ENCODE measurements at places on chromosomes 3 and 15.

GRCh38 chr15:73583544-73583943, 49.6 kb downstream of the NPTN start:
- DNase-seq: no peak

GRCh38 chr15:38226608-38227266, 25.9 kb upstream of the SPRED1 start:
- no peak for DNase-seq

DNA sequence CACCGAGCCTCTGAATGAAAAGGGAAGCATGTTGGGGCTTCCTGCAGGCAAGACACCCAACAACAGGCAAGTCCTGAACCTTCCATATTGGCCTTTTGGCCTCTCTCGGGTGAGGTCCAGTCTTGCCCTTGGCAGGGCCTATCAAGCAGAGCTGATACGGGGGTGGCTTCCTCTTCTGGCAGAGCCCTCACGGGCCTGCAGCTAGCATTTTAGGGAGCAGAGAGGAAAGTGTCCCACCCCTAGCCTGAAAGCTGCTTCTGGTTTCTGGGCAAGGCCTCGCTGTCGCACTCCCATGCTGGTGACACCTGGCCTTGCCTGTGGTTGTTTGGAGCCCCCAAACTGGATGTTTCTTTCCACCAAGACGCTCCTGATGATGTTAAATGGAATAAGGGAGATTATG, 31.8 kb upstream of the CTSH start:
- no peak for DNase-seq

- DNase-seq: no peak
Measured at GRCh38 chr3:123153125-123154019, 48.4 kb upstream of the SEC22A start.

DNA sequence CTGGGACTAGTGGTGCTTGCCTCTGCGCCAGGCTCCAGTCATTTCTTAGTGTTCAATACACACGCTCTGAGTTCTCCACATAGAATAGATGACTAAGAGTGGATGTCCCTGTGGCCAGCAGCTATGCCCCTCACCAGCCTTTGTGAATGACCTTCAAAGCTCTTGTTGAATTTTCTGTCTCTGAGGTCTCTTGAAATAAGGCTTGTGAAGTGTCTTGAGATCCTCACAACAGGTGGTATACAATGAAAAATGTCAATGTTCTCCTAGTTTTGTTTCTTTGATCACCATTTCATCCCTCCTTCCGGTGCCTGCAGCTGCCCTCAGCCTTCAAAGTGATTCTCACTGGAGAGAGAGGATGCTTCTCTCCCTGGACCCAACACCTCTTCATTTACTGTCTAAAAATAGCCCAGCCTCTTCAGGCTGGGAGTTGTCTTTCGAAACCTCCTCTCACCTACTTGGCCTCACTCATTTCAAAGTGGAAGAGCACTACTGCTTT, 5.4 kb downstream of the MAPKBP1 start:
- DNase-seq: no peak

DNA sequence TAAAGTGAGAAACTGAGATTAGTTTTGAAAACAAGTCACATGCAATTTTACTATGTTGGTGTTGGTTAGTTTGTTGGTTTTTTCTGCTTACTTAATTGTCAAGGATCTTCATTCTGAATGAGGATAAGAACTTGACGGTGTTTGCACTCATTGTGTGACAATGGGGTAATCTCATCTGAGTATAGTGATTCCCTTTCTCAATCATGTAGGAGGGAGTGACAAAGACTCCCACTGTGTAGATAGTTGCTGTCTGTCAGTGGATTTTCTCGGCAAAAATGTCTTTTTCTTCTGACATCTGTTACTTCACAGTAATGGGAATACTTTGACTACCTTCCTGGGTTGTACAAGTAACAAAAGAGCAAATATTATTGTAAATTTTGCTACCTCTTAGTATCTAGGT, 23.5 kb downstream of the KCNH8 start:
- DNase-seq: no peak

DNA sequence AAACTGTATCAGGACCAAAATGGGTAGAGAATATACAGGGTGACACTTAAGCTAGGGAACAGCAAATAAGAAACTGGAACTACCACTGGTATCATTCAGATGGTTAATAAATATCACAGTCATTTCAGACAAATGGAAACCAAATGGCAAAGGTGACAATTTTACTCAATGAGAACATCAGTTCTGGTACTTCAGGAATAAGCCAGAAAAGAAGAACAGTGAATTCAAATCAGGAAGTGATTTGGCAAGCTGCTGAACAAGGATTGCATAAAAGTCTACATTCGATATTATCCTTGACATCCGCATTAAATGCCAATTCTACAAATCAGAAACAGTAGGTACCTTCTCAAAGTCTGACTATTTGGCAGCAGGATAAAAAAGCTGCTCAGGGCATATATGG, 23.5 kb upstream of the STIMATE start:
- no peak for DNase-seq

DNA sequence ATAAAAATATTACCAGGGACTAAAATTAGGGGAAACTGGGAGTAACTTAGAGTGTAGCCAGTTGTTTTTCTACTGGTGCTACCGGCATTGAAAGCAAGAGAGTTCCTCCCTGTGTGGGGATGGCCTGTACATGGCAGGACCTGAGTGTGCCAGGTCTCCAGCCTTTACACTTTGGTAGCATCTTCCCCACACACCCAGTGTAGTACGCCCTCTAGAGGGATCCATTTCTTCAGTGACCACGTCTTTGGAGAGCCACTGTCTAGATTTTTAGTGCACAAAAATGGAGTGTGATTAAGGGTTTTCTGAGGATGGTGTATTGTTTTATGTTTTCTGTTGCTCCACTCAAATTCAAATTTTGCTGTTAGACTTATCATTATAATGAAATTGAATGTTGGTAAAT, 507.0 kb upstream of the TPRG1 start:
- DNase-seq: no peak

DNA sequence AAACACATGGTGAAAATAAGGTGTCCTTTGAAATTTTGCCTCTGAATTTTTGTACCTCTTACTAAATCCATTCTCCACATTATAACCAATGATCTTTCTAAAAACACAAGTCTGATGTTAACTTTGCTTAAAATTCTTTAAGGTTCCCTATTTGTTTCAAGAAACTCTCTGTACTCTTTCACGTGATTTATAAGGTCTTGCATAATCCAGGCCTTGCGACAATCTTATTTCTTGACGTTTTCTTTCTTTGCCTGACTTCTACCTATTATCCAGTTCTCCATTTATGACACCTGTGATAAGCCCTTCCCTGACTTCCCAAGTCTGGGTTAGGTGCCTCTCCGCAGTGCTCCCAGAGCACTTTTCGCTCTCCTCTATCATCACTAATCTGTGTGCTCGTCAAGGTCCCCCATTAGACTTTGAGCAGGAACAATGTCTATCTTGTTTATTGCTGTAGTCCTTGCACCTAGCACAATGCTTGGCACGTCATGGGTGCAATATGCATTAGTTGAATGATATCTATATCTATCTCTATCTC, 24.3 kb upstream of the KPNA1 start:
- DNase-seq: no peak

DNA sequence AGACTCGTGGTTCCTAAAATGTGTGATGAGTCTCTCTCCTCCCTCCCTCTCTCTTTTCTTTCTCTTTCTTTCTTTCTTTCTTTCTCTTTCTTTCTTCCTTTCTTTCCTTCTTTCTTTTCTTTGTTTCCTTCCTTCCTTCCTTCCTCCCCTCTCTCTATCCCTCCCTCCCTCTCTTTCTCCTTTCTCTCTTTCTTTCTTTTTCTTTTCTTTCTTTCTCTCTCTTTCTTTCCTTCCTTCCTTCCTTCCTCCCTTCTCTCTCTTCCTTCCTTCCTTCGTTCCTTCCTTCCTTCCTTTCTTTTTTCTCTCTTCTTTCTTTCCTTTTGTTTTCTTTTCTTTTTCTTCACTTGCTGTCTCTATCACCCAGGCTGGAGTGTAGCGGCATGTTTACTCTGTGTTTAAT, 290.8 kb downstream of the NFKBIZ start:
- DNase-seq: no peak

GRCh38 chr3:141646760-141647561, 91.1 kb upstream of the RNF7 start:
- DNase-seq: no peak

DNA sequence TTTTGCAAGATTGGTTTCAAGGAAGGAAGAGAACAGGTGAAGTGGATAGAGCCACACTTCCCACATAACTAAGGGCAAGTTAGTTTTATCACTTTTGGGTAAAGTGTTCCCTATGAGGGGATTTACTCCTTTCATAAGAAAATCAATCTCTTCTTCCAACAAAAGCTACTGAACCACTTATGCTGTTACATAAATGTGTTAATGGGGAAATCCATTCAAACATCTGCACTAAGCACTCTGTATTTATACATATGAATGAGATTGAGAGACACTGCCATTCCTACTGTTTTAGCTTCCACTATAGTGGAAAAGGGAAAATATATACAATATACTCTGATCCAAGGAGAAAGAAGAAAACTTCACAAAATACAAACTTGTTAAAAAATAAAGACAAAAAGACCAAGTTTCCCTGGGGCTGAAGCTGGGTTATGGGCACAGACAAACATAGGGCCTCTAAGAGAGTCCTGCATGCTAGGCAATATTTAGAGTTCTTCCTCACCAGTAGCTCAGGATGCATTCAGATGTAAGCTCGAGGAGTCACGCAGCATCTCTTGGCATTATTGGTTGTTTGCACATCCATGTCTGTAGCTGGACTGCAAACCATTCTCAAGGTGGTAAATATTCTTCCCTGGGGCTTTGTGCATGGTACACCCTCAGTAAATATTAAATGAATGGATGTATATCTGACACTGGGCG, 454.2 kb downstream of the FGF12 start:
- no peak for DNase-seq

DNA sequence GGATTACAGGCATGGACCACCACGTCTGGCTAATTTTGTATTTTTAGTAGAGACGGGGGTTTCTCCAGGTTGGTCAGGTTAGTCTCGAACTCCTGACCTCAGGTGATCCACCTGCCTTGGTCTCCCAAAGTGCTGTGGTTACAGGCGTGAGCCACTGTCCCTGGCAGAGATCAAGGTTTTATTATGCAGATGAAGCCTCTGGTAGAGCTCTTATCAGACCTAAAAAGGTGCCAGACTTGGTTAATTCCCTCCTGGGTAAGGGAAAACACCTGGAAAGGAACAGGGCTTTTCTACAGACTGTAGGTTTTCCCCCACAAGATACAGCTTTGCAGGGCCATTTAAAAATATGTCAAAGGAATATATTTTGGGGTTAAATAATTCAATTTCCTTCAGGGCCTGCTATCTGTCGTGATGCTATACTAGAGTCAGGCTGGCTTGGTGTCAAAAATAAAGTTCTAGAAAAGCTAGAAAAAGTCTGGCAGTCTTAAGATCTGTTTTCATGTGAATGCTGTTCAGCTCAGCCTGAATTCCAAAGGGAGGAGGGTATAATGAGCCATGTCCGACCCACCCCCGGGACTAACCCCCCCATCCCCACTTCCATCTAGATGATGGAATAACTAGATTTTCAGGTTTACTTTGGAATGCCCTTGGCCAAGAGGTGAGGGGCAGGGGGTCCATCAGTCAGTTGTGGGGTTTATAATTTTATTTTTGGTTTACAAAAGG, 1.9 kb upstream of the BLOC1S6 start:
- no peak for DNase-seq

DNA sequence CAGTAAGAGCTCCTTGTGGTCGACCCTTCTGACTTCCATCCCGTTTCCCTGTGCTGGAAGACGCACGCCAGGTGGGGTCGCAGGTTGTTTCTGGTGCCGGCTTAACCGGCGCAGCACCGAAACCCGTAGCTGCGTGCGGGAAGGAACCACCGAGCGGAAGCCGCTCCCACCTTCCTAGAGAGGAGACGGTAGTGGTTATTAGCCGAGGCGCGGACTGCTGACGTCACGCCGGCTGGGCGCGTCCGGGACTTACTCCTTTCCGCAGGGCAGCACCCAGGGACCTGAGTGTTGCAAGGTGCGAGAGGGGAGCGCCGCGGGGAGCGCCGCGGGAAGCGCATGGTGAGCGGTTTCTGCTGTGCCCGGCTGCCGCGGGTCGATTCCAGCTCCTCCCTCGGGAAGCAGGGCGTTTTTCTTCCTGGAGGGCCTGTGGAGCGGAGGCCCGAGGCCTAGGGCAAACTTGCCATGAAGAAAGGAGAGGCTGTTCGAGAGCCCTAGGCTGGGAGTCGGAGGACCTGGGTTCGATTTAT, at the start of gene ZNF501:
TSS of gene ZNF501 (plus strand) at position 252 of the 527 bp plus-strand sequence. CDS start 4,787 bp downstream, outside the sequence.
- no peak for DNase-seq

GRCh38 chr15:63524316-63525015, 20.1 kb downstream of the USP3 start:
- DNase-seq: no peak

- DNase-seq: no peak
Measured at GRCh38 chr3:186099178-186099577, 9.7 kb downstream of the ETV5 start.

DNA sequence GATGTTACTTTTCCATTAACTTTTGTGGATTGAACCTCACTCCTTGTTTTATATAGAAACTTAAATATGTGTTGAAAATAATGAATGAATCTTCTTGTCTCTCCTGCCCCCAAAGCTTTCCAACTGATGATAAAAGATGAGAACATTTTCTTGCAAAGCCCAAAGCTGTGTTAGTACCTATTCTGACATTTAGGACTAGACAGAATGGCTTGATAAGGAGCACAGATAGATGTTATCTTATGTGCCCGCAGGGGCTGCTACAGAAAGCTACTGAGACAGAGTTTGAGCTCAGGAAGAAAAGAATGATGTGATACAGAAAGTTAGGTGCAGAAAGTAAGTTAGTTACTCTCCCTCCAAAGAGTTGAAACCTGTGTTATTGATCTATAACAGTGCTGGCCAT, 109.4 kb upstream of the ATP11B start:
- DNase-seq: no peak

DNA sequence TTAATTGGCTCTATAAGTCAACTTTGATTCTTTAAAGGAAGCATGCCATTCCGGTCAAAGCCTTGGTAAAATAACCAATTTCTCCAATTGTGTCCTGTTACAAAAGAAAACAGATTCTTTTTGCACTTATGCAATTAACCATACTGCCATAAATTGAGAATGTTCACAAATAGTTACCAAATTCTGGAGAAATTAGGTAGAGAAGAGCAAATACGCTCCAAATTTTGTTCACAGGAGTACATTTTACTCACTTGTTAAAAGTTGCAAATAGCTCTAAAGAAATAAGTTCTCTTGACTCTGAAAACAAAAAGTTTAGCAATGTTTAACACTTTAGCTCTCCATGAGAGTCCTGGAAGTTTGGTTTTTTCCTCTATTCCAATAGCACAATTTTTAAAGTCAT, 11.1 kb downstream of the MAGEF1 start:
- no peak for DNase-seq

Data from GF-D8 (cell line).